ENCODE measurements at places on chromosomes 6 and 20. TPM values are rescaled to one million over a fixed set of nuclear protein-coding genes. Genes with fewer than 3 reads are reported as not detected.

The BTBD3 gene
- total RNA-seq, result 20.8 TPM

The BMP7 gene
- 23.0 TPM for total RNA-seq

The MEP1A gene
- not detected for total RNA-seq

The VSX1 gene
- not detected for total RNA-seq

The NOTCH4 gene
- total RNA-seq, result 22.5 TPM

The MROH8 gene
- 5.8 TPM for total RNA-seq

All from right atrium auricular region (tissue), 2 donors.